ENCODE measurements at places on chromosomes 7 and 10.

- DNase-seq: no peak
These were observed 58.7 kb downstream of the RGS10 start for GRCh38 chr10:119483839-119484238.

DNA sequence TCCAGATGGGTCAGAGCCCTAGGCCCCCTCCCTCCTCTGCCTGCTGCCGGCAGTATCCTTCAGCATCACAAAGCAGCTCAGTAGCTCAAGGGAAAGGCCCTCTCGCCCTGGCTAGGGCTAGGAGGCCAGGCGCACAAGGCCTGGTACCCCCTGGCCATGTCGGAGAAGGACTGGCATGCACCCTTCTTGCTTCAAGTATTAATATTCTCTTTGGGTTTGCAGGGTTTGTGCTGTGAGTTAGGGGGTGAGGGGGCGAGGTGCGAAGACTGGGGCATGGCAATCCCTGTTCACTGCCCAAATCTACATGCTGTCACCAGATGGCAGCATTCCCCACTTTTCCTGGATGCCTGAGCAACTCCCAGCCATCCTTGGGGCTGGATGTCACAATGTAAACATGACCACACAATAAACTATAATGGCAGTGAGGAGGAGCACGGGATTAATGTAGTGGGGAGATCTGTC lies 105.2 kb downstream of the NEURL1 start:
- no peak for DNase-seq

- no peak for DNase-seq
These were observed 168.2 kb downstream of the NRF1 start for GRCh38 chr7:129779602-129780256.

GRCh38 chr7:139679731-139680594 lies 97.8 kb downstream of the HIPK2 start:
- no peak for DNase-seq

DNA sequence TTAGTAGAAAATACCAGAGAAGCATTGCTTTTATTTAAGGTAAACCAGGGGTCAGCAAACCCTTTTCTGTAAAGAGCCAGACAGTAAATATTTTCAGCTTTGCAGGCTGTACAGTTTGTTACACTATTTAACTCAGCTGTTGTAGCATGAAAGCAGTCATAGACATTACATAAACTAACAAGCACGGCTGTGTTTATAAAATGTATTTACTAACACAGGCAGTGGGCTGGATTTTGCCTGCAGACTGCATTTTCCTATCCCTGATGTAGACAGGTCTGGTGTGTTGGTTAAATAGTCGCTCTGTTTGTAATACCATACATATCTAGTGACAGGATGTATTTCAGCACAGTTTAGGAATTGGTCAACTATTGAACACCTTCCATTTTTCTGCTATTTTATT lies 129.3 kb downstream of the ST7 start:
- no peak for DNase-seq

GRCh38 chr7:74575083-74575784 lies 82.3 kb upstream of the GTF2I start:
- no peak for DNase-seq

All from CD4-positive, alpha-beta T cell treated with Interferon alpha-2 for 1 hour (primary cell).